ENCODE measurements at places on chromosomes 12 and 14.

- no peak for DNase-seq
These were observed 21.7 kb upstream of the KCNA5 start for GRCh38 chr12:5022025-5022424.

DNA sequence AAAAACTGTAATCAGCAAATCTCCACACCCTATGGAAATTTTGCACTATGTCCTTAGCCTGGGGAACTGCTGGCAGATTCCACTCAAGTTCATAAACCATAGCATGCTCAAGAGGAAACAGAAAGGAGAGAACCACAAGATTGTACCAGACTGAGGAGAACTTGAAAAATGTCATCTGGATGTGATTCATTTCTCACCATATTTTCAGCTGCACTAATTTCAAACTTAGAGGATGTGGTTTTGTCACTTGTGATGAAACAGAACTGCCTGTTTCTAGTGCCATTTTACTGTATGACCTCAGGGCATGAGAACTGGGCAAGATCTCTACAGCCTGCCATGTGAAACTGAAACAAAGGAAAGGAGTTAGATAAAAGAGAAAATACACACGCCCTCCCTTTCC is 1493.1 kb upstream of the FLRT2 start:
- DNase-seq, result no peak

DNA sequence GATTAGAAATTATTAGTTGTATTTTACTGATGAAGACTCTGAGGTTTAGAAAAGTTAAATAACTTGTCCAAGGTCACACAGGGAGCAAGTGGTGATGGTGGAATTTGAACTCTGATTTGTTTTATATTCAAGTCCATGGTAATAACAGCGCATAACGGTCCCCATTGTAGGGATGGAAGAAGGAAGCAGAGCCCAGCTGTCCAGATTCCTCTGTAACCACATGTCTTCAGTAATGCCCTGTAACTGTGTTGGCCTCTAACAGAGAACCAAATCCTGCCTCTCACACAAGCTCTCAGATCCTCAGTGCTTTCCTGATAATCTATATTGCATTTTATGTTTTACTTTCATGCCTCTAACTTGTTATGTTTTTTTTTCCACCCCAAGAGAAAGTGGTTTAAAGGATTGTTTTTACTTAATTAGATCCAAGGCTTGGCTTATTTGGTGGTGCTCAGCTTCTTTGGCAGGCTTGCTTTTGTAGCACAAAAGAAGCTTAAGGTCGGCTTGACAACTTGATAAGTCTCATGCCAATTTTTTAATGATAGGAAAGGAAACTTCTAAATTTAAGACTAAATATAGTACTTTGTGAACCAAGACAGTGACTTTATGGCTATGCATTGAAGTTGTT is 105.1 kb upstream of the SEL1L start:
- DNase-seq, result no peak

DNA sequence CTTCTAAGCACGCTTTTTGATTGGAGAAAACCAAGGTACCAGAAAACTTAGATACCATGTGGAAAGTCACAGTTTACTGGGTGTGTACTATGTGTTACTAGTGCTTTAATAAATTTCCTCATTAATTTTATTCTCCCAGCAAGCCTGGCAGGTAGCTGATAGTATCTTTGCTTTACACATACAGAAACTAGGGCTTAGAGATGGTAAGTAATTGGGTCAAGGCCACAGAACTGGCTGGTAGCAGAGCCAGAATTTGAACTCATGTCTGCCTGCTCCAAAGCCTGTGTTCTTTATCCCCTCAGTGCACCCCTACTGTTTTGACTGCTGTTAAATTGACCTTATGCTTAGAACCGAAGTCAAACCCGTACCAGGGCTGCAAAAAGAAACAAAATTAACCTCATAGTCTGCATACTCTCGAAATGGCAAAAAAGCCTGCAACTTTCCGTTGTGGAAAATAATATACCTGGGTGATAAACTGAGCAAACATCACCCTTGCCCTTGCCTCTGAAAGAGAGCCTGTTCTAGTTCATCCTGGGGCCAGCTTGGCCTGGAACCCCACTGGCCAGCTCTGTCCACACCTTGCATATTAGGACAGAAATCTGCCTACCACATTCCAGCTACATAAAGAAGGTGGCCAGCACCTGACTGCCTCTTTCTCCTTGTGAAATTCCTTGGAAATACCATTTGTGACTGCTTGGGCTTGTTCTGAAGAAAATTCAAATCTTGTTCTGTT is 118.9 kb downstream of the ETV6 start:
- no peak for DNase-seq

DNA sequence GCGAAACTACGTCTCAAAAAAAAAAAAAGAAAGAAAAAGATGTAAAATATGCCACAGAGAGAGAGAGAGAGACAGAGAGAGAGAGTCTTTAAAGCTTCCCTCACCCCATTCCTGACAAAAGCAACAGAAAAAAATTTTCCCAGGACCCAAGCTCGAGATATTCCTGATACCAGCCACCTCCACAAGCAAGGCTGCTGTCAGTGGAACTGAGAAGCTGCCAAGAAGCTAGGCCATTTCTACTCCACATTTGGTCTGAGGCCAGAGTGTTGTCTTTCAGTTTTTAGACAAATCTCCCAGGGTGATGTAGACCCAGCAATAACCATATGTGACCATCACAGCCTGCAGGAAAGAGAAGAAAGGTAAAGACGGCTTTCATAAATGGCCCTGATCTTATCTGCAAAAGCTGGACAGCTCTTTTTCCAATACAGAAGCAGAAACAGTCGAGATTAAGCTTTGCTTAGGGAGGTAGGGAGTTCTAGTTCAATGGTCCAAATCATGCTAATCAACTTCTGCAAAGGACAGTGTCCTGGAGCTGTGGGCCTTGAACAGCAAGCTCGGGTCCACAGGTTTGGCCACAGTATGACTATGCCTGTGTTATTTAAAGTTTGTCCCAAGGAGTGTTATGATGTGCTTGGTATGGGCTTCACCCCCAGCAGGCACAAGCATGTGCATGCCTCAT is 130.3 kb upstream of the NUDT4 start:
- DNase-seq, result no peak

DNA sequence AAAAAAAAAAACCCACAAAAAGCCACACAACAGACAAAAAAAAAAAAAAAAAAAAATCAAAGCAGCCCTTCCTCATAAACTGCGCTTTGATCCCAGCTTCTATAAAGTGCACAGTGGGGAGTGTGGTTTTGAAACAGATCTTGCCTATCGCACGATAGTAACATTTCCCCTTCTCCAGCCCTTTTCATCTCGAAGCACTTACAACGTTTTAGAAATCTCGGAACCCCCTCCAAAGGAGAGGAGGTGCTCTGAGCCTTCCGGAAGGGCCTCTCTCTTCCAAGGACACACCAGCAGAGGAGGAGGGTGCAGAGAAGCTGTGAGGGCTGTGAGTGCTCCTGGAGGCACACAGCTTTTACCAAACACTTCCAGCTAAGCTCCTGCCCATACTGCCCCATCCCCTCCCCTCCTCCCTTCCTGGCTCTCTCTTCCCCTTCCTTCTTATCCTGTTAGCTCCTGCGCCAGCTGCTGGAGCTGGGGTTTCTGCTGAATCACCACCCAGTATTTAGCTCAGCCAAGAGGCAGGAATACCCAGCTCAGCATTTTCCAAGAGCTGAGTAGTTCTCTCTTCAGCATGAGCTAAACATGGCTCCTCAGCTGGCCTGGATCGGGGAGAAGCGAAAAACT is 28.4 kb downstream of the SLC7A8 start:
- no peak for DNase-seq

- no peak for DNase-seq
These were observed 13.7 kb upstream of the TCTN2 start for GRCh38 chr12:123657211-123657610.

DNA sequence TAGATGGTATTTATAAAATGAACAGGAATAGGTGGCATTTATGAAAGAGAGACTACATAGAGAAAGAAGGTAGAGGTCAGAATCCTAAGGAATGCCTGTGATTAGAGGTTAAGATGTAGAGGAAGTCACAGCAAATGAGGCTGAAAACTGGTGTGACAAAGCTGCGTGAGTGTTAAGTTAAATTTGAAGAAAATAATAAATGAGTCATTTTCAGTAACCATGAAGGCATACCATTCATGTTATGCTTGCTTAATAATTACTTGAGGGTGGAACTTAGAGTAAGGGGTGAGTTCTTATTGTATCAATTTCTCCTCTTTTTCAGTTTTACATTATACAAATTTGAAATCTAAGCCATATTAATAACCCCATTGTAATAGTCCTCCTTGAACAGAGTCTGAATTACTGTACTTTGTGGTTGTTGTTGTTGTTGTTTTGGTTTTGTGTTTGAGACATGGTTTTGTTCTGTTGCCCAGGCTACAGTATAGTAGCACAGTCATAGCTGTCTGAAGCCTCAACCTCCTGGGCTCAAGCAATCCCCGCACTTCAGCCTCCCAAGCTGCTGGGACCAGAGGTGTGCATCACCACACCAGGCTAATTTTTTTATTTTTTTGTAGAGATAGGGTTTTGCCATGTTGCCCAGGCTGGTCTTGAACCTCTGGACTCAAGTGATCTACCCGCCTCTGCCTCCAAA is 761.5 kb downstream of the GALC start:
- DNase-seq, result no peak

DNA sequence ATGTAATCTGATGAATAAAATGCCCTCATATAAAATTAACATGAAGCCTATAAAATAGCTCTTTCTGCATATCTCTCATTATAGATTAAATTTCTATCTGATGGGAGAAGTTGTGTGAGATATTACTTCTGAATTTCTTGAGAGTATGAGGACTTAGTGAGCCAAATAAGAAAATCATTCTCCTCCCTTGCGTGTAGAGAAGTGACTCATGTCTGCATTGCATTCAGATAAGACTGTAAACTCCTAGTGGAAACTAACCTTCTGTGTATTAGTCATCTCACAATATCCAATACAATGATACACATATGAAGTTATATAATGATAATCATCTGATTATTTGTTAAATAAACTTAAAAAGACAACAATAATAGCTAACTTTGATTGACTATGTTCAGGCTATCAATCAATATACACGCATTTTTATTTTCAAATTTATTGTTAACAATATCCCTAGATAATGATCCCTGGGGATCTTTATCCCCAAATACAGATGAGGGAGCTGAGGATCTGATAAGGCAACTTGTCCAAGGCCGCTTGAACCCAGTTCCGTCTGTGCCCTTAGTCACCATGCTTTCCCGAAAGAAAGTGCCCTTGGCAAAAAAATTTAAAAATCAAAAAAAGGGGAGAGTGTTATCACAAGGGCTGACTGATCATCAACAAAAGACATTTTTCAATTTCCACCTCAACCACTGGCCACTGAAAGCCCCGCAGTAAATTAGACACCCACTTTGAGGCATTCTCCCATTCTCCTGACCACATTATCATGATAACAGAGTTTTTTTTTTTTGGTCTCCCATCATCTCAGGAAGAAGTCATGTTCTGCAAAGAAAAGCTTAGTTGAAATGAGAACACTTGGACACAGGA is 189.2 kb upstream of the RASSF8 start:
- no peak for DNase-seq

- no peak for DNase-seq
These were observed 357.4 kb downstream of the C12orf50 start for GRCh38 chr12:87671757-87672156.

GRCh38 chr12:57729321-57729844 is 9.2 kb downstream of the AGAP2 start:
- DNase-seq, result no peak
